ENCODE measurements at places on chromosomes 12 and 14.

GRCh38 chr14:105912641-105913180 is 386.3 kb downstream of the TMEM121 start:
- no peaks in the 10 kb centered on the region for H3K36me3 ChIP-seq
- no peak for DNase-seq
- H3K27ac ChIP-seq: no peak overlapping the region
- H3K4me1 ChIP-seq: no peaks in the 10 kb centered on the region
- no peaks in the 10 kb centered on the region for H3K27me3 ChIP-seq

GRCh38 chr12:20492251-20492760 is 124.0 kb downstream of the PDE3A start:
- peak; percentile 70 for DNase-seq
- no peak overlapping the region for H3K4me3 ChIP-seq
- peak overlapping the region; percentile 35 for H3K27ac ChIP-seq

DNA sequence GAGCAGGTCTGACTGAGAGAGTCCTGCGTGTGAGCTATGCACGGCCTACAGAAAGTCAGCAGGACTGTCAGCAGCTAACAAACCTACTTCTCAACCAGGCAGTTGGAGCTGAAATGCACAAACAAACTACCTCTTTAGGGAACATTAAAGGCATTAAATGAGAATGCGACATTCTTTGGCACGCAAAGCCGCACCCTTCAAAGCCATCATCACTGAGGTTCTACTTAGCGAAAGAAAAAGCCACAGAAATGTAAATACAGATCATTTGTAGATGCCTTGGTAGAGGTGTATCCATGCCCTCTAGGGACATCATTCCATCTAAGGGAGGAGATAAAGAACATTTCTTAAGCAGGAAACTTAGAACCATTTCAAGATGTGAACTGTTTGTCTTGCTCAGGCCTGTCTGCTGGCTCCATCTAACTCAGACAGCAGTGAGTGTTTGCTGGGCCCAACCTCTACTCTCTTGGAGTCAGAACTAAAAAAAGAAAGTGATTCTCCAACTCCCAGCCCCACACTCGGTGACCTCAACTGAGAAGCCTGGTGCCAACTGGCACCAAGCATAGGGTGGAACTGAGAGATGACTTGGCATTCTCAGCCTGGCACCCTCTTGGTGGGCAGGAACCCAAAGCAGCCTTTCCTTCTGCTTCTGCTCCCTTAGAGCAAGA is 63.5 kb upstream of the MBIP start:
- no peaks in the 10 kb centered on the region for H3K27me3 ChIP-seq
- no peak overlapping the region for H3K27ac ChIP-seq
- DNase-seq: peak; percentile 28
- H3K4me1 ChIP-seq: no peaks in the 10 kb centered on the region
- H3K36me3 ChIP-seq: no peaks in the 10 kb centered on the region

DNA sequence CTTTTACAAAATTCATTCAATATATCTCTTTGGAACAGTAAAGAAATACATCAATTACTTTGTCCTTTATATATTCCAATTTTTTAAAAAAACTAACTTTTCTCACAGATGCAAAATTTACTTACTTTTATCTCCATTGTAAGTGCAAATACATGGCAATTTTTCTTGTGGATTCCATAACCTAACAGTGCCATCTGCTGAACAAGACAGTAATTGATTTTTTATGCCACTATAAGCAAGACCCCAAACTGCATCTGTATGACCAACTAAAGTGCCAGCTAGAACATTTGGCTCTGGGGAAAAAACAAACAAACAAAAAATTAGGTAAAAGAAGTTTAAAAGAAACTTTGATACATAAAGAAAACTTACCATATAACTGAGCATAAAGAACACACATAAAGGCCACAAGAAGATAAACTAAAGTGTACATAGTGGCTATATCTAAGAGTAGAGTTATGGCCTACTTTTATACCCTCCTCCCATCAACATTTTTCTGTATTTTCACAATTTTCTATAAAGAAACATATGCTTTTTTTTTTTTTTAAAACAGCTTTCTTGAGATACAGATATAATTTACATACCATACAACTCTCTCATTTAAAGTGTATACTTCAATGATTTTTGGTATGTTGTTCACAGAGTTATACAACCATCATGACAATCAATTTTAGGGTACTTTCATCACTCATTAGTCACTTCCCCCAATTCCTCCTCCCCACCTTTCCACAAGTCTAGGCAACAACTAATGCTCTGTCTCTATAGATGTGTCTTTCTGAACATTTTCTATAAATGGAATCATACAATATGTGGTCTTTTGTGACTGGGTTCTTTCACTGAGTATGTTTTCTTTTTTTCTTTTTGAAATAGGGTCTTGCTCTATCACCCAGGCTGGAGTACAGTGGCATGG is 32.6 kb downstream of the COCH start:
- H3K36me3 ChIP-seq: peaks cover 49% of the 10 kb centered on the region
- H3K27ac ChIP-seq: no peak overlapping the region
- no peaks in the 10 kb centered on the region for H3K27me3 ChIP-seq

- no peaks in the 10 kb centered on the region for H3K36me3 ChIP-seq
- H3K27me3 ChIP-seq: no peaks in the 10 kb centered on the region
- H3K4me3 ChIP-seq: no peak overlapping the region
These were observed 1401.9 kb upstream of the FLRT2 start for GRCh38 chr14:84128050-84128449.
